ENCODE measurements at places on chromosomes 3 and 15. TPM values are rescaled to one million over a fixed set of nuclear protein-coding genes. Genes with fewer than 3 reads are reported as not detected.

SLC30A4 gene
- total RNA-seq = 2.0 TPM

GCNT3 gene
- not detected for total RNA-seq

- H3K4me3 ChIP-seq = no peak overlapping the region
- no peak overlapping the region for H3K27ac ChIP-seq
Measured at GRCh38 chr3:73746623-73747022, 121.9 kb upstream of the PDZRN3 start.

- peaks cover 11% of the 10 kb centered on the region for H3K27me3 ChIP-seq
- H3K4me3 ChIP-seq = no peak overlapping the region
- peak; percentile 8 for DNase-seq
- no peak overlapping the region for H3K27ac ChIP-seq
- H3K4me1 ChIP-seq = peaks cover 6% of the 10 kb centered on the region
- H3K36me3 ChIP-seq = no peaks in the 10 kb centered on the region
Measured at GRCh38 chr3:30964612-30965011, 70.2 kb upstream of the GADL1 start.

DNA sequence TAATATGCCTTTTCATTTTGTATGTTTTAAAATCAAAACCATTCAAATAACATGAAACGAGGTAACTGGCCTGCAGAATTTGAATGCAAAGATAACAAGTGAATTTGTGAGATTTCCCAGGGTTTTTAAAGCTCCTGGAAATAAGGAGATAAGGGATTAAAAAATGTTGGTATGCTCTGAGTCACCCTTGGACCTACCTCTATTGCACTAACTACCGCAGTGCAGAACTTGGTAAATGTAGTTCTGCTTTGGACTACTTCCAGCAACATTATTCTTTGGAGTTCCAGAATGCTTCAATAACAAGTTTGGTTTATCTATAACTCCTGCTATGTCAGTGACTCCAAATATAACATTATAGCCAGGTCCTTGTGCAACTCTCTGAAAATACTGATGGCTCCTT is 201.7 kb downstream of the GAP43 start:
- H3K27ac ChIP-seq = no peak overlapping the region
- no peak overlapping the region for H3K4me3 ChIP-seq
- peaks cover 8% of the 10 kb centered on the region for H3K27me3 ChIP-seq
- H3K36me3 ChIP-seq = no peaks in the 10 kb centered on the region
- peaks cover 6% of the 10 kb centered on the region for H3K4me1 ChIP-seq

- peaks cover 5% of the 10 kb centered on the region for H3K4me1 ChIP-seq
- H3K4me3 ChIP-seq = peak overlapping the region; percentile 37
- peaks cover 14% of the 10 kb centered on the region for H3K27me3 ChIP-seq
- peak; percentile 84 for DNase-seq
- no peaks in the 10 kb centered on the region for H3K36me3 ChIP-seq
Measured at GRCh38 chr15:45429941-45430792, 51.8 kb upstream of the GATM start.

Data from activated naive CD8-positive, alpha-beta T cell treated with anti-CD3 and anti-CD28 coated beads for 36 hours (primary cell).